ENCODE measurements at places on chromosomes 7 and 10.

DNA sequence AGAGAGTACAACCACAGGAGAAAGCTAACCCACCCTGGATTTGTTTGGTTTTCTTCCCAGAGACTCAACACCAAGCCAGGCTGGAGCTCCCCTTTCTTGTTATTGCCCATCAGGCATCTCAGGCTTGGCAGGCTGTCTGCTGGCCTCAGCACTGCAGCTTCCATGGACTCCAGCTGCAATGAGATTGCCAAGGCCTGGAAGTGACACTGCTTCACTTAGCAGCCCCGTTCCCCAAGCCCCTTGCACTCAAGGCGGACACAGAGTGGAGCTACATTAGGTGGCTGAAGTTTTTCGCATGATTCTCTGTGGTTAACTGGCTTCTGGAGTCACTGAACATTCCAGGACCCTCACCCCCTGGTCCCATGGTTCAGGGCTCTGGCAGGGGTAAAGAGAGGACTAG, 163.1 kb upstream of the GDF10 start:
- H3K27me3 ChIP-seq = no peaks in the 10 kb centered on the region
- H3K4me3 ChIP-seq = no peak overlapping the region
- no peak for DNase-seq
- no peaks in the 10 kb centered on the region for H3K4me1 ChIP-seq
- no peak overlapping the region for H3K27ac ChIP-seq
- H3K36me3 ChIP-seq = no peaks in the 10 kb centered on the region

DNA sequence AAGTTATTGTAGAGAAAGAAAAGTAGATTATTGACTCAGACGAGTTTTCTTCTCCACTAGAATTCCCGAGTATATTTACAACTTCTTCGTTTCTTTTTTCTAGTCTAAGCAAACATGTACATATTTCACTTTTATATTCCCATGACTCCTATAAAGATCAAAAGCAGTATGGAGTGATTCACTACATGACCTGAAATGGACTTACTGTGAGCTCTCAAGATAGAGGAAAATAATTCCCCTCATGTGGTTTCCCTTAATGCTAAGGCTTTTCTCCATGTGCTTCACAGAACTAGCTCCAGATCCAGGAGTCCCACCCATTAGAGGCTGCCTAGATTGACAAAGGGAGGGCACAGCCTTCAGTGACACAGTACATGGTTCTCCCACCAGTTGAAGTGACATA, 823.1 kb upstream of the LRRTM3 start:
- no peak for DNase-seq
- no peaks in the 10 kb centered on the region for H3K27me3 ChIP-seq

DNA sequence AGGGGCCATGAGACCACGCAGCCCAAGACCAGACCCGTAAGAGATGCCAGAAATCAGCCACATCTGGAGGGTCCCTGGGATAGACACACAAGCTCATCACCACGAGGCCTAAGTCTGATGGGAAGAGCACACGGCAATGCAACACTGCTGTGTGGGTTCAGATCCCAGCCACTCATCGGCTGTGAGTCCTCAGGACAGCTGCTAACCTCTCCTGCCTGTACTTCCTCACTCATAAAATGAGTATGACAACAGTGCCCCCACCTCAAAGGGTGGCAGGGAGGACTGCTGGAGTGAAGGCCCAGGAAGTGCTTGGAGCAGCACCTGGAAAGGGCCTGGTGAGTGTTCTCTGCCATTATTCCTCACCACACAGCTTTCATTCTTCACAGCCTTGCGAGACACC, 60.9 kb downstream of the MAD1L1 start:
- DNase-seq = no peak
- no peak overlapping the region for H3K4me3 ChIP-seq
- H3K27ac ChIP-seq = no peak overlapping the region
- no peaks in the 10 kb centered on the region for H3K27me3 ChIP-seq

DNA sequence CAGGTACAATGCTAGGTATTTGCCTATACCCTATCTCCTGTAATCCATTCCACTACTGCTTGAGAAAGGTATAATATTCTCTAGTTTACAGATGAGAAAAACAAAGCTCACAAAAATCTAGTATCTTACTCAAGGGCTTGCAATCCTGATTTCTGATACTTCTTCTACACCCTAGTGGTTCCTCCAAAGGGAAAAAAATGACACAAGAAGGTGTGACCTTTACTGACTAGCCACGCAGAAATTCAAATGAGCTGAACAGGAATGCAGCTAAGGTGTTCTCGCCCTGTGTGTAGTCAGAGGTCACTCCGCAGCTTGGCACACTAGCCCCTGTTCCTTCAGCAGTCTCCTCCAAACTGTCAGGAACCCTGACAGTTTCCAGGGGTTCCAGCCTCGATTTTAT, 59.5 kb upstream of the TM9SF3 start:
- DNase-seq = no peak
- peaks cover 28% of the 10 kb centered on the region for H3K4me1 ChIP-seq
- H3K36me3 ChIP-seq = no peaks in the 10 kb centered on the region

- H3K27ac ChIP-seq = peak overlapping the region; percentile 91
- H3K4me1 ChIP-seq = peaks cover 44% of the 10 kb centered on the region
- H3K27me3 ChIP-seq = peaks cover 4% of the 10 kb centered on the region
- peak overlapping the region; percentile 88 for H3K4me3 ChIP-seq
- peaks cover 18% of the 10 kb centered on the region for H3K36me3 ChIP-seq
Measured at GRCh38 chr10:929960-930624, 1.4 kb downstream of the LARP4B start.

DNA sequence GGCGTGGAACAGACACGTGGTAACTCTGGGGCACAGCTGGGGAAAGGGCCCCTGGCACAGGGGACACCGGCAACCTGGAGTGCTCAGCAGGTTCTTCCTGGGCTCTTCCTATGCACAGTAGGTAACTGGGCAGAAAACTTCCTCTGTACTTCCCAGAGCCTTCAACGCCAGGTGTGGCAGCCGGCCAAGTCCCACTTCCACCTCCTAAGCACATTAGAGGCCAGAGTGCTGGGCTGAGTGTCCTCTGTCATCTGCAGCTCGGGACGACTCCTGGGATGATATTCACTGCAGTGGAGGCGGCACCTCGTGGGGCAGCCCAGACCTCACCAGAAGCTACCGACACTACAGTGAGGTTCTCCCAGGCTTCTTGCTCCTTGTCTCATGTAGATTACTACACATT, 114.5 kb downstream of the LARP4B start:
- DNase-seq = no peak
- H3K36me3 ChIP-seq = peaks cover 72% of the 10 kb centered on the region
- peaks cover 13% of the 10 kb centered on the region for H3K4me1 ChIP-seq
- H3K27me3 ChIP-seq = no peaks in the 10 kb centered on the region
- no peak overlapping the region for H3K4me3 ChIP-seq

- no peak overlapping the region for H3K4me3 ChIP-seq
- H3K27me3 ChIP-seq = peaks cover 13% of the 10 kb centered on the region
- H3K4me1 ChIP-seq = peaks cover 40% of the 10 kb centered on the region
- no peak for DNase-seq
Measured at GRCh38 chr10:92845921-92846320, 2.4 kb upstream of the EXOC6 start.

- DNase-seq = peak; percentile 72
- peak overlapping the region; percentile 99 for H3K27ac ChIP-seq
- peak overlapping the region; percentile 98 for H3K4me3 ChIP-seq
- H3K4me1 ChIP-seq = peaks cover 47% of the 10 kb centered on the region
- peaks cover 40% of the 10 kb centered on the region for H3K36me3 ChIP-seq
Measured at GRCh38 chr10:72088889-72089575, 681 bp upstream of the SPOCK2 start.

DNA sequence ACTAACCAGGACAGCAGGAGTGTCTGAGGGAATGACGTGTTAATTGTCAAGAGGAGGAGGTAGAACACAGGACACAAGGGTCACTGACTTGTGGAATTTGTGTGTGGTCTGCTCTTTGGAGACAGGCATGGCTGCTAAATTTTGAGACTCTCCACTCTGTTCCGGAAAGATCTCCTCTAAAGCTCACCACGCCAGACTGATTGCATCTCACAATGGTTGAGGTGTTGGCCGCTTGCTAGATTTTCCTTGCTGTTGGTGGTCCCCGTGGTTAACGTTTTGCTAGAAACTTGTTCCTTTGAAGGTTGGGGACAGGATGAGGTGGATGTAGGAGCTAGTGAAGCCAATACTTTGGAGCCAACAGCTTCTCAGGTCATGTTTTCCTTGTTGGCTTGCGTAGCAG, 57.0 kb downstream of the MCMBP start:
- no peaks in the 10 kb centered on the region for H3K4me1 ChIP-seq
- H3K36me3 ChIP-seq = peaks cover 6% of the 10 kb centered on the region
- H3K27me3 ChIP-seq = no peaks in the 10 kb centered on the region
- DNase-seq = no peak

GRCh38 chr10:31702005-31702404, 226.6 kb downstream of the ARHGAP12 start:
- no peak overlapping the region for H3K4me3 ChIP-seq
- H3K27ac ChIP-seq = no peak overlapping the region
- H3K4me1 ChIP-seq = peaks cover 7% of the 10 kb centered on the region

GRCh38 chr7:124764847-124765400, 668 bp downstream of the GPR37 start:
- H3K36me3 ChIP-seq = peaks cover 3% of the 10 kb centered on the region
- H3K27me3 ChIP-seq = peaks cover 62% of the 10 kb centered on the region
- DNase-seq = peak; percentile 44
- peak overlapping the region; percentile 70 for H3K4me3 ChIP-seq

- H3K27ac ChIP-seq = no peak overlapping the region
- no peaks in the 10 kb centered on the region for H3K36me3 ChIP-seq
- H3K27me3 ChIP-seq = peaks cover 9% of the 10 kb centered on the region
- peak; percentile 73 for DNase-seq
- H3K4me3 ChIP-seq = no peak overlapping the region
Measured at GRCh38 chr7:55280031-55280454, 85.1 kb upstream of the LANCL2 start.

DNA sequence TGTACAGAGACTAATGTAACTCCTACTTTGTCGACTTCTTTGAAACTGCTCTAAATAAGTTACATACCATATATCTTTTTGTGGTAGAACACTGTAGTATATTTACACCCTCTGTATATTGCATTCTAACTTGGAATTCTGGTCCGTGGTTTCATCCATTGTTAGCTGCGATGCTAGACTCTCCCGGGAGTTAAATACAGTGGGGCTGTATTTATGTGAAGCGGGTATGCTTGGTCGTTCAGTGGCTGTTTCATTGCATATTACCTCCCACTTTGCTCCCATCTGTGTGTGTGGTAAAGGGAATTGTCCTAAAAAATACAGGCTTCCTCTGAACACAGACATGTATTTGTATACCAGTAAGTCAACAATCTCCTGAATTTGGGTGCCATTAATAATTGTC, 231.1 kb downstream of the SLC25A13 start:
- no peaks in the 10 kb centered on the region for H3K4me1 ChIP-seq
- H3K27ac ChIP-seq = no peak overlapping the region
- no peaks in the 10 kb centered on the region for H3K36me3 ChIP-seq
- DNase-seq = no peak

- DNase-seq = no peak
- no peak overlapping the region for H3K27ac ChIP-seq
- peaks cover 7% of the 10 kb centered on the region for H3K36me3 ChIP-seq
- no peak overlapping the region for H3K4me3 ChIP-seq
Measured at GRCh38 chr10:104301907-104302690, 33.1 kb downstream of the GSTO2 start.

- no peaks in the 10 kb centered on the region for H3K27me3 ChIP-seq
- no peak overlapping the region for H3K27ac ChIP-seq
- no peaks in the 10 kb centered on the region for H3K4me1 ChIP-seq
- H3K36me3 ChIP-seq = no peaks in the 10 kb centered on the region
- no peak for DNase-seq
- H3K4me3 ChIP-seq = no peak overlapping the region
Measured at GRCh38 chr10:120557311-120557710, 100.3 kb downstream of the PLPP4 start.

DNA sequence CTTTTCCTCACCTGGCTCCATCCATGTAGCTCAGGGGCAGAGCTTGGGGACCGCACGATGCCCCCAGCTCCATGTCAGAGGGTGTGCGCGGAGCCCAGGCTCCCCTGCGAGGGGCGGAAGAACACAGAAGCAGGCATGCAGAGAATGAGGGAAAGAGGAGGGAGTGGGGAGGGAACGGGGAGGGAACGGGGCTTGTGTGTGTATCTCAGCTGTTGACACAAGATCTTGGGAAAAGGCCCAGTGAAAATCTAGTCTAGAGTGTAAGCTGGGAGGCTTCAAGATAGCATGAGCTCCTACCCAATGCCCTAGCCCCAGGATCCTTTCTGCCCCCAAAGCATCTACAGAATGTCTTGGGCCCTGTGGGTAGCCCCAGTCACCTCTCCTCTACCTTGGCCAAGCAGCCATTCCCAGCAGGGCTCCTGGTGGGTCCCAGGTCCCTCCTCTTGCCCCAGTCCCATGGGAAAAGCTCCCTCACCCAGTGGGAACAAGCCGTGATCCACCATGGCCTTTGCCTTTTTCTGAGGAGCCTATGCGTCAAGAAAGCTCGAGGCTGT, 25.1 kb upstream of the NDST2 start:
- H3K4me3 ChIP-seq = no peak overlapping the region
- no peaks in the 10 kb centered on the region for H3K27me3 ChIP-seq
- H3K27ac ChIP-seq = no peak overlapping the region

- H3K36me3 ChIP-seq = no peaks in the 10 kb centered on the region
- H3K4me3 ChIP-seq = no peak overlapping the region
- no peaks in the 10 kb centered on the region for H3K27me3 ChIP-seq
- H3K27ac ChIP-seq = no peak overlapping the region
Measured at GRCh38 chr10:74875966-74876365, 49.6 kb downstream of the KAT6B start.

GRCh38 chr10:68517188-68517587, 10.1 kb downstream of the SLC25A16 start:
- DNase-seq = no peak
- H3K27ac ChIP-seq = no peak overlapping the region
- no peaks in the 10 kb centered on the region for H3K27me3 ChIP-seq
- H3K36me3 ChIP-seq = peaks cover 8% of the 10 kb centered on the region
- no peaks in the 10 kb centered on the region for H3K4me1 ChIP-seq
- H3K4me3 ChIP-seq = no peak overlapping the region

DNA sequence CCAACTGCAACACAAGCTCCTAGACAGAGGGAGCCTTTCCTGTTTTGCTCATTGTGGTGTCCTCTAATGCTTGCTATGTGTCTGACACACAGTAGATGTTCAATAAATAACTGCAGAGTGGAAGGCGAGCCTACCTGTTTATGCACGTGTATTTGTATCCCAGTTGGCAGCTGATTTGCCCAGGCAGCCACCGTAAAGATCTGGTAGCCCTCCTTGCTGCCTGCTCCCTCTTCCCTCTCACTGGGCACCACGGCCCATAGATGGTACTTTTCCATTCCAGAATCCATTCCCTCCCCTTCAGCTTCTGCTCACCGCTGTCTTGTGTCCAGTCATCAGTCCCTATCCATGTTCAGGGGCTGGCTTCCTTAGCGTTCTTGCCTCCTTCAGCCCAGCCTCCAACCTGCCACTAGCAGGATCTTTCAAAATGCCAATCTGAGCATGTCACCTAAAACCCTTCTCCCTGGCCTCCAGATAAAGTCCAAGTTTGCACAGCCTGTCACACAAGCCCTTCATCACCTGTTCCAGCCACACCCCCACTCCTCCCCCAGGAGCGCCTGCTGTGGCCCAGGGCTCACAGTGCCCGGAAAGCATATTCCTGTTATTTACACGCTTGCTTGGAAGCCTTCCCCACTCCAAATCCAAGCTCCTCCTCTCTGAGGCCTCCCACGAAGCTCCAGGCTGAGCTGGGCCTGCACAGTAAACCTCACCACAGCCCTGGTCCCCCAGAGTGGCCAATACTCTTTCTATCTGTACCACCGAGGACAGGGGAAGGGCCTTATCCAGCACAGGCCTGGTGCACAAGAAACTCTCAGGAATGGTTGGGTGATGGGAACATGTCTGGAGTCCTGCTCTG, 21.0 kb downstream of the ZCCHC24 start:
- no peaks in the 10 kb centered on the region for H3K4me1 ChIP-seq
- peaks cover 4% of the 10 kb centered on the region for H3K27me3 ChIP-seq
- no peaks in the 10 kb centered on the region for H3K36me3 ChIP-seq
- no peak overlapping the region for H3K4me3 ChIP-seq

Measured in activated naive CD4-positive, alpha-beta T cell treated with anti-CD3 and anti-CD28 coated beads, Interleukin-2, amount 10 ng/mL, durations not matched to agents 7 days and 5 days (primary cell).